ENCODE measurements at places on chromosomes 2 and 18. TPM values are rescaled to one million over a fixed set of nuclear protein-coding genes. Genes with fewer than 3 reads are reported as not detected.

DNA sequence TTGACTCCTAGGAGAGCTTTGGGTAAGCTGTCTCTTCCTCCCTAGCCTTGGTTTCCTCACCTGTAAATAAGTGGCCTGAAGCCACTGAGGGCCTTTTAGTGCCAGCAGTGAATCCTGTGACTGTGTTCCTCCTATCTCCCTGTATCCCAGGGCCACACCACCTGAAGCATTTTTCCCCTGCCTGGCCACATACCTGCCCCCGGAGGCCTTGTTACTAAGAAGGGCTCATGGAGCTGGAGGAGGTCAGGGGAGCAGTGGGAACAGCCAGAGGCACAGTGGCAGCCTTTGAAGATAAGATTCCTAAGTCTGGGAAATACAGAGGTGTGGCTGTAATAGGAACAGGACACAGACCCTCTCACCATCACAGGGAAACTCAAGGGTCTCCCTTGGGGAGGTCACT, 162.4 kb downstream of the SMAD7 start:
- no peak for DNase-seq

Gene ACVR1C
- 0.03 TPM for total RNA-seq

DNA sequence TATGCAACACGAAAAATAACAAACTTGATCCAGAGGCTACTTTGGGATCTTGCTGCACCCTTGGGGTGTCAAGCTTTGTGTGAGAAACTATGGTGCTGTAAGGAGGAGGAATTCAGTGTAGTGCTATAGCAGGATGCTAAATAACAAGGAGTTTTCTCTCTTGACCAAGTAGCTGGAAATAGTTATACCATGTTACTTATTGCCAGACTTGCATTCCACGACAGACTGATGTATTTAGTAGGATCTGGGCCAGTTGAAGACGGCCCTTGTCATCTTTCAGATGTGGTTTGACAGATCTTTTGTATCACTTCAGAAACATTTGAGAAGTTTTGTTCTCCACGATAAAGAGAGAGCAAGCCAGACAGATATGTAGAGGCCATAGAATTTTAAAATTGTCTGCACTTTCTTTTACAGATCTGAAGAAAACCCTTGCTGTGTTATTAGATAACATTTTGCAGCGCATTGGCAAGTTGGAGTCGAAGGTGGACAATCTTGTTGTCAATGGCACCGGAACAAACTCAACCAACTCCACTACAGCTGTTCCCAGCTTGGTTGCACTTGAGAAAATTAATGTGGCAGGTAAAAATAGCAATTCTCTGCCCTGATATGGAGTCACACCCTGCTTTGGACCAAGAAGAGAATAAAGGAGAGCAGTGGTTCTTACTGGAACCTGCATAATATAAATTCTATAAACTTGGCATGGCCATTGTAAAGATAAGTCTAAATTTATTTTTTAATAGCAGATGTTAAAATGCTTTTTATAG, 16.3 kb downstream of the MGAT5 start:
- no peak for DNase-seq

GRCh38 chr2:13110825-13111224, 394.1 kb downstream of the TRIB2 start:
- no peak for DNase-seq

DNA sequence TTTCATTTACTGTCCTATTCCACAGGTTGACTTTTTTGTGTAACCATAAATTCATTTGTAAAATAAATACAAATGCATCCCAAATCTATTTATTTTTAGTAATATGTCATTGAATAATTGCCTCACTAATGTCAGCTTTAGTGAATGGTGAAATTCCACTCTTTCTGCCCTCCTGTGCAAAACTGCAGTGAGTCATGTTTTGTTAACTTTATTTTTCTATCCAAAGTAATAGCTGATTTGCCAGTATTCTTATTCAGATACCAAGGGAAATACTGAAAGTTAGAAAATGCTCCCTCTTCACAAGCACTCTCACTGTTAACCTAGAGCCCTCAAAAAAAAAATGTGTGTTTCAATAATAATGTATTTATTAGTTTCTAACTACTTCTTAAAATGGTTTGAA, 322.8 kb downstream of the RIT2 start:
- no peak for DNase-seq

Gene PPP1R1C
- total RNA-seq = not detected

DNA sequence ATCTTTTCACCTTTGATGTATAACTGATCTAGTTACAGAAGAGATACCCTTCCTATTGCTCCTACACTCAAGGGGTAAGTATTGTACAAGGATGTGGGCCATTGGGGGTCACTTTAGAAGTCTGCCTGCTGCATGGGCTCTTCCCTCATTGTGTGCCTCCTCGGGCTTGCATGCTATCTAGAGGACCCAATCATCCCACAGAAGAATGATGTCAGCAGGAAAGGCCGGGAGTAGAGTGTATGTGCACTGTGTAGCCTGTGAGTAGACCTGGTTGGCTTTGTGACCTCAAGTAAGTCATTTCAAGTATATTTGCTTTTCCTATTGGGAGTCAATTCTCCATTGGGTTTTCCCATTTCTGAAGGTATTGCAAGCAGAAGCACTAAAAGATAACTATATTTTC, 129.5 kb upstream of the TRIB2 start:
- no peak for DNase-seq

DNA sequence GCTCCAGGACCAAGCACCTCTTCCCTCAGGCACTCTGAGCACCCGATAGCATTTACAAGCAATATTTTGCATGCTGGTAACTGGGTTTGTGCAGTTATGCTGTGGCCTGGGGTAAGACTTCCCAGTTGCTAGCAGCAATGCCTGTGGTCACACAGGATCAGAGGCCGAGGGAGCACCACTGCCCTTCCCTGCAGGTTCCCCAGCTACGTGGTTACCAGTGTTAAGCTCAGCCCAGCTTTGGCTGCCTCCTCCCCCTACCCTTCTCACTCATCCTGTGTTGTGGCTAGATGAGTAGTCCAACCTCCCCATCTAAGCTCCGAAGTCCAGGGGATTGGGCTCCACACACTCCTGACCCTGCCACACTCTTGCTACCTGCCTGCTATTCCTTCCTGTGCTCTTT, 141.1 kb downstream of the CELF4 start:
- no peak for DNase-seq
